Hematopoietic multipotent progenitor cell treated with erythropoietin and hydrocortisone succinate and interleukin-3 and kit ligand, for 6 days (in vitro differentiated cells): ENCODE measurements at places on chromosomes 2 and 18.

DNA sequence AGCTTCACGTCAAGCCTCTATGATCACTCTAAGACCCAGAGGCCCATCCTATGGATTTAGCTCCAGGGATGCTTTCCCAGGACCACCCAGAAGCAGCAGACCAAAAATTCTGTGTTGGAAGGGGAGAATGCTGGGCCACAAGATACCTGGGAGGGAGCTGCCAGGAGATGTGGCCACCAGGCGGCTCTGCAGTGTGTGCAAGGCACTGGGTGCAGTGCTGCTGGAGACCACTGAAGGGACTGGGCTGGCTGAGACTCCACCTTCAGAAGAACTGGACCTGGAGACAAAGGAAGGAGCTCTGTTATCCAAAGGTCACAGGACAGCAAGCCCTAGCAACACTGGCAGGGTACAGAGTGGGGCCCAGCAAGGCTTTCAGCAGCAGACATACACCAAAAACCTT, 34.0 kb downstream of the KANSL3 start:
- DNase-seq, result no peak

GRCh38 chr2:16635791-16636699, 29.6 kb downstream of the CYRIA start:
- peak; percentile 68 for DNase-seq

DNA sequence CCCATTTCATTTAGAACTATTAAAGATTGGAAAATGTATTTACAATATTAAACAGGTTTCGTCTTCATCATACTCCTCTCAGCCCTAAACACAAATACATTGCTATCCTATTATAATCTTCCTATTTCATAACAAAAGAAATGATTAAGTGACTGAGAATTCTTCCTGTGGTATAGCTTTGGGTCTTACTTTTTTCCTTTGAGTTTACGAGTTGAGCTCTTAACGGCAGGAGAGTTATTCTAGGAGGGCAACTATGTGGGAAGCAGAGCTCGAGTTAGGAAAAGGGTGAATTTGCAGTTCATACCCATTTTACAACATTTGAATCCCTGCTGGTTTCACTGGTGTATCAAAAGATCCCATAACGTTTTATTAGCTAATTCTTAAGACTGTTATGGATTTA, 105.0 kb downstream of the FIGN start:
- no peak for DNase-seq

DNA sequence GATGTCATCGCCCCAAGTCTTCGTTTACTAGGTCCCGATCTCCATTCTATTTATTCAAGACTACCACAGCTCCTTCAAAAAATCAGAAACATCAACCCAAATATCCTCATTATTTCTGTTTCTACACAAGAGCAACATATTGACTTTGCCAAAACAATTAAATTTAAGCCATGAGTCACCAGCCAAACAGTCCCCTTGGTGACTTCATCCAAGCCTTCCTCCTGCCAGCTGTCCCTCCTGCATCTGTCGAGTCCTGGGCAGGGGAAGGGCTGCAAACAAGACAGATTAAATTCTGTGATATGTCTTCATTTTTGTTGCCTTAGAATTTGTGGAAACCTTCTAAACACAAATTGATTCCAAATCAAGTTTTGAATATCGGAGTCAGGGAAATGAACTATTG, 110.3 kb downstream of the SP3 start:
- no peak for DNase-seq

DNA sequence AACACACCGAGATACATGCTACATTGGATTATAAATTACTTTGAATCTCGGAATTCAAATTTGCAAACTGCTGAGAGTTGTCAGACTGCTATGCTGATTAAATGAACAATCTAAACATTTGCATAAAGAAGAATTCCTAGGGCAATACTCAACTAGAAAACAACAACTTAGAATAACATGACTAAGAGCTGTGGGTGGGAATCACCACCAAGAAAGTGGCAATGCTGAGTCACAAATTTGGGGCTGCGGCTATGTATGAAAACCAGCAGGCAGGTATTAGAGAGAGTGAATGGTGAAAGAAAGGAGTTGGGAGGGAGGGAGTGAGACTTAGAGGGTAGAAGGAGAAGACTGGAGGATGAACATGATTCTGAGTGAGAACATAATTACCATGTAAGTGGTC, 559.5 kb downstream of the PIK3C3 start:
- no peak for DNase-seq

DNA sequence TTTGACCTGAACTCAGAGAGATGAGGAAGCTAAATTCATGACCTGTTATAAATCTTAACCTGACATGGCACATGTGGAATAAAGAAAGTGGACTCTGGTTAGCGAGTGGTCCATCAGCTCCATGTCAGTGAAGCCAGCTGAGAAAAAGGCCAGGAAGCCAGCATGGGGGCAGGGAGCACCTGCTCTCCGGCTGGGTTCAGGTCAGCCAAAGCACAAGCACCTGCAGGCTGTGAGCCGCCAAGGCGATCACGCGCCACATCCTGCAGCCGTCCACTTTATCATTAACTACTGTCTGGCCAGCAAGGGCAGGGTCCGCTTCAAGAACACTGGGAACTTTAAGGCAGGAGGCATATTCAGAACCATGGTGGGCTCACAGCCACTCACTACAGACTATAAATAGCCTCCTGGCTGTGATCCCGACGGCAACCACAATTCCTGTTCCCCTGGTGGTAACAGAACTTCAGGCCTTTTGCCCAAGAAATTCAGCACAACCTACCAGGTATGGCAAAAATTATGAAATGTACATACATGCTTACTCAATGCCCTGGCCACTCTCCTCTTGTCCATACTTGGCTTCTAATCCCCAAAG, 35.5 kb downstream of the ACVR1 start:
- peak; percentile 23 for DNase-seq

DNA sequence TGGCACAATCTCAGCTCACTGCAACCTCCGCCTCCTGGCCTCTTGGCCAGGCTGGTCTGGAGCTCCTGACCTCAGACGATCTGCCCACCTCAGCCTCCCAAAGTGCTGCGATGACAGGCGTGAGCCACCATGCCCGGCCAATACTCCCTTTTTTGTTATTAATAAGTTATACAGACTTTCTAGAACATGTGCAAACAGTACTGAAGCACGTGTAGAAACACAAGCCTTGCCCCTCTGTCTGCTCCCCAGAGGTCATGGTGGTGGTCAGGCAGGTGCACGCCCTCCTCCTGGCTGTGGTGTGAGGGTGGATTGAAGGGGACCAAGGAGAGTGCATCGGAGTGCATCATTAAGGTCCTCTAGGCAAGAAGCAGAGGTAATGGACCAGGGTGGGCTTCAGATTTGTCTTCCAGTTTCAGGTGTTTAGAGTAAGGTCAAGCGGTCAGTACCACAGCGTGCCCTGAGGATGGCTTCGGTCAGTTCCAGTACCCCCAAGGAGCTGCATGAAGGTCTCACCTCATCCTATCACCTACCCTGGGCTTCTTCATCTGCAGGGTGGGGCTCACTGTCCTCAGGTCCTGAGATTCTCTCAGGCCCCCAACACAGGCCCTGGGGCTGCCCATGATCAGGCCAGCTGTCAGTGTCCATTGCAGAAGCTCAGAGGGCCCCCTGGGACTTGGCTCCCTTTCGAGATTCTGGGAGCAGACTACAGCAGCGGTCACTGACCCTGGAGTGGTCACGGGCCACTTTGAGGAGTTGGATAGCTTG, 124.3 kb downstream of the GLI2 start:
- no peak for DNase-seq

GRCh38 chr2:235592430-235592829, 98.6 kb downstream of the AGAP1 start:
- no peak for DNase-seq

DNA sequence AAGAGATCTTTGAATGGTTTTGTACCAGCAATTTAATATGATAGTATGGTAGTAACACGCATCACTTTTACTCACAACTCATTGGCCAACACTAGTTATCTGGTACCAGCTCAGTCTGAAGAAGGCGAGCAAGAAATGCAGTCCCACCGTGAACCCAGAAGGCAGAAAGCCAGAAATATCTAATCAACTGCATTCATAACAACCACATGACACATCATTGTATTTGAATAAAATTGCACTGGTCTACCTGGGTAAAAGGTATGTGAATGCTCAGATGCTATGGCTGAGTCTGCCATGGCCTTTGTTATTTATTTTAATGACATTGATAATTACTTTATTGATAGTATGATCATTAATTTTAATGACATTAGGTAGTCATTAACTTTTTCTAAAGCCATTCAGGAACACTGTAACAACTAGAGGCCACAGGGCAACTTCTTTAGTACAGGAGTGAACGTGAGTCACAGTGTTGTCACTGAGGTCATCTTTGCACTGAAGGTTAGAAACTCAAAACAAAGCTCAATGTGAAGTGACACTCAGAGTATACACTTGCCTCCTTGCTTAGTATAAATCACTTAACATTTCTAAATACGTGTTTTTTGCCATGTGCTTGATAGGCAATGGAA, 475.6 kb upstream of the TNP1 start:
- DNase-seq, result no peak

DNA sequence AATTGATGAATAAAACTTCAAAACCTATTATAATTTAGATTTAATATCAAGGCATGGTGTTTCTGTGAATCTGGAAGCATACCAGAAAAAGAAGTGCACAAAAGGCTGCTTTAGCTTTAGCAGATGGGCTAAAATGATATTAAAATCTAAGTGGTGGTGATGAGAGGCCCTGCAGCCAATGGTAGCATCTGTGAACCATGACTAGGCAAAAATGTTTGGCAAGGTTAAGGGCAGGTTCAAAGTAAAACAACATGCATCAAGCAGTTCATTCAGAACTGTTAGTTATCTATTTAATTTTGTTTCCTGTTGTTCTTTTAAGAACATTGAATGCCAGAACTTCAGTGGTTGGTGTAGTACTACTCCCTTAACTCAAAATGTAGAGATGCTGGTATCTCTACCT, 1736.9 kb upstream of the CELF4 start:
- peak; percentile 27 for DNase-seq

- DNase-seq, result peak; percentile 42
Observed at GRCh38 chr18:37309059-37309458, 256.5 kb downstream of the CELF4 start.

- DNase-seq, result no peak
Observed at GRCh38 chr2:12929758-12930157, 213.0 kb downstream of the TRIB2 start.

GRCh38 chr18:10462597-10462996, 8.2 kb downstream of the APCDD1 start:
- no peak for DNase-seq

DNA sequence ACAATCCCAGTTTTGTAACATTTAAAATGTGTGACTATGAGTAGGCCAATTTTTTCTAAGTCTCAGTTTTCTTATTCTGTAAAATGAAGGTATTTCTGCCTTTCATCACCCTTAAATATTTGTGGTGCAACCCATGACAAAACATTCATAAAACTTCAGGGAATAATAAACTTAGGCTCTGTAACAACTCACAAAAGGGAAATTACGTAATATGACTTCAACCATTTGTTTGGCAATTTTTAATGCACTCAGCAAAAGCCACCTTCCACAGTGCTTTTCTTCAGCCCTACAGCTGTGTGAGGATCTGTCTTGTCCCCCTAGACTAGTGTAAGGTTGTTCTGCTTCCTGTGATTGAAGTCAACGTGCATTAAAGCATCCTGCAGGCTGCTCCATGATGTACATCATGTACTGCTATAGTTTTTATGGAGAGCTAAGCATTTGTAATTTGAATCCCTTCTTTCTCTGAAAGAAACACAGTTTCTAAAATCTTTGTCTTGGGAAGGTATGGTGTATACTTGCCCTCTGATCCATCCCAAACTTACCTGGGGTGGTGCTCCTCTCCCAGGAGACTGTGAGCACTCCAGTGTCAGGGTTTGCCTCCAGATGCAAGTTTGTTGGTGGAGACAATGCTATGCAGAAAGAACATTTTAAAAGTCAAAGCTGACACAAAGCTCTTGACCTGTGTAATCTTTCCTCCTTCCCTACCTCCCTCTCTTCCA, 39.1 kb downstream of the FN1 start:
- DNase-seq, result peak; percentile 31

DNA sequence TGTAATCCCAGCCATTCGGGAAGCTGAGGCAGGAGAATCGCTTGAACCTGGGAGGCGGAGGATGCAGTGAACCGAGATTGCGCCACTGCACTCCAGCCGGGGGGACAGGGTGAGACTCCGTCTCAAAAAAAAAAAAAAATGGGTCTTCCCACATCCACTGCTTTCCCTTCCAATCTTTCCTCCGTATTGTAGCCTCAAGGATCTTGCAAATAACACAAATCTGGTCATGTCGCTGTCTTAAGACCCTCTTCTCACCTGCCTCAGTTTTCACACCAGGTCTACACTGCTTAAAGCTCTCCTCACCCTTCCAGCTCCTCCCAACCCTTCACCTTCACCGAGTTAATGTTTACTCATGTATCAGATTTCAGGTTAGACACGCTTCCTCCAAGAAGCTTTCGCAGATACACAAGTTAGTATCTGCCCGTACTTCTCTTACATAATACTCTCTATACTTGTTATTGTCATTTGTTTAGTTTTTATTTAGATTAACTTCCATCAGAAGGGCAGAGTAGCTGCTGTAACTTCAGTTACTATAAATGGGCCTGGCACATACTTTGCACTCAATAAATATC, 1.5 kb downstream of the IER3IP1 start:
- no peak for DNase-seq

- DNase-seq, result no peak
Observed at GRCh38 chr2:197124639-197125390, 185.8 kb downstream of the ANKRD44 start.

DNA sequence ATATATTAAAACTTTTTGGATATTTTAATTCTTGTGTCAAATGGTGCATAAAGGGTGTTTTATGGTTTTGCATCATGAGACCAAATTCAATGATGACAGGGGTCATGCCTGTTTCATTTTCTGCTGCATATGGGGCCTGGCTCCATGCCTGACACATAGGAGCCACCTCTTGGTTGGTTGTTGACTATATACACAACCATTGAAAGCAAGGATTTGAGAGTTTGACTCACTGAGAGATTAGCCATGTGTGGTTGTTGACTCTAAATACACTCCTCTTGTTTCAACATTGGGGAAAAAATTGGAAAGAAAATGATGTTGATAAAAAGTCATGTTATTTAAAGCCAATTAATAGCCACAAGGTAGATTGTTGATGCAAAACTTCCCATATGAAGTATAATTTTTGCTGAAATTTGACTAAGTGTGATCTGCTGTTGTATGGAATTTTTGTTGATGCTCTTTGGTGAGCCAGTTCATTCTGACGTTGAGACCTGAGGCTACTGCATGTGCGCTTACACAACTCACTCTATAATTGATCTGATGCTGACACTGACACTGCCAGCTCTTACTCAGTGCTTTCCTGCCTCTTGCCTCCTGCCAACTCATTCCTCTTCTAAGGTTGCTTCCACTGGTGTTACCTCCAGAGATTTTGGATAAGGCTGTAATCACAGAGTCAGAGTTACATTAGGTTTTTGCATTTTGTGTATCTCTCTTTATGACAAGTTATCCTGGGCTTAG, 446.2 kb upstream of the SLC14A2 start:
- DNase-seq, result no peak

DNA sequence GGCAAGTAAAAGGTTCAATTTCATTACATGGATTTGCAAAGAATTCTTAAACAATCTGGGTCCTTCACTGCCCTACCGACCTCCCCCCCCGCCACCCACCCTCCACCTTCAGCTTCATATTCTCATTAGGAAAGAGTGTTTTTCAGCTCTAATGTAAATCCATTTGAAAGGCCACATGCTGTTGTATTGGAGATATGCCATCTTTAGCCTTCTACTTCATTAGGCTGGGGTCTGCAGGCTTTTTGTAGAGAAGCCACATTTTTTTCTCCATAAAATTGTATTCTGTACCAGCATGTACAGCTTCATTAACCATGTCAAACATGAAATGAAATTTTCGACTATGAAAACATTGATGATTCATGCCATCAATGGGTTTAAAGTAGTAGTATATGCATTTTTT, 42.8 kb upstream of the THUMPD2 start:
- DNase-seq, result no peak
